ENCODE measurements at places on chromosomes 1 and 21. TPM values are rescaled to one million over a fixed set of nuclear protein-coding genes. Genes with fewer than 3 reads are reported as not detected.

GRCh38 chr1:197808880-197809279 lies 33.6 kb upstream of the DENND1B start:
- DNase-seq = no peak

DNA sequence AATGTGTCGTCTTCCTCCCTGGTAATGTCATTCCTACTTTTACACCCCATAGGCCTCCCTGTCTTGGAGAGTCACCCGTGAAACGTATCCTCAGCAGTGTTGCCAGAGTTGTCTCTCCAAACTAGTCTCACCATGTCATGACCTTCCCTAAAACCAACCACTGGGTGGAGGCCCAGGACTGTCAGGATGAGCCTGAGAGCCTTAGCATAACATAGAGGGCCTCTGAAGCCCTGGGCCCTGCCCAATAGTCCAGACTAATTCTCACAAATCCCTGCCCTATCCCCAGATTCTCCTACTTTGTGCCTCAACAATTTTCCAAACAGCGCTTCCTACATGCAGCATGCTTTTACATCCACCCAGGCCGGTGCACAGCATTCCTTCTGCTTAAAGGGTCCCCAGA lies 29.3 kb upstream of the HSD3B1 start:
- no peak for DNase-seq

GRCh38 chr1:234554698-234555311 lies 55.2 kb downstream of the IRF2BP2 start:
- no peak for DNase-seq

DNA sequence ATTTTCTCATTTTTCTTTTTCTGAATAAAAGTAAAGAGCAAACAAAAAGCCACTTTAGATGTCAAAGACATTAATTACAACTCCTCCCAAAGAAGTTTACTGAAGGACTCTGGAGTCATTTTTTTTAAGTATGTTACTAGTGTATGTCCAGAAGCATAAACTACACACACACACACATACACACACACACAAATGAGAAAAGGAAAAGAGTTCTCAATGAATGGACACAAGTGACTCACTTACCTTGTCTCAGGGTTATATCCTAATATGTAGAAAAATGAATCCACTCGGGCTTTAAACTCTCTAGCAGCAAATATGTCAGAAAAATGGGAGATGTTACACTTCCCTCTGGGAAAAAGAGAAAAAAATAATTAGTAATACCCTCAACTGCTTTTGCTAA lies 223.1 kb downstream of the SLC45A1 start:
- DNase-seq = no peak

DNA sequence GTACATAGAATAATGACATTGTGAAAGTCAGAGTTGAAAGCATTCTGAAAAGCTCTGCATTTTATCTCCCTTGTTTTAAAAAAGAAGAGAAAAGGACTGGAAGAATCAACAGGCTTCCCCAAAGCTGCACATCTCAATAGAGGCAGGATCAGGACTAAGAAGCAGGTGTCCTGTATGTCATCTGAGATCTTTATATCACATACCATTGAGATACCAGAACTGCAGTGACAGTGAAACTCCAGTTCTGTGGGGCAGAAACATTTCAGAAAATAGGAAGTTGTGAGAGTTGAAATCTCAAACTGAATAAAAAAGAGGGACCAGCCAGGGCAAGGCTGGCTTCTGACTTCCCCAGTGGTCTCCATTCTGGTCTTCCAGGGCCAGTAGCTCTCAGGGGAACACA lies 33.0 kb upstream of the SH2D1B start:
- DNase-seq = no peak

GRCh38 chr21:44318489-44319285 lies 18.8 kb downstream of the PFKL start:
- DNase-seq = no peak

The PODN gene
- 15.3 TPM for total RNA-seq

The KCND3 gene
- total RNA-seq = 1.2 TPM

The SYTL1 gene
- not detected for total RNA-seq

The IFI44L gene
- 1.1 TPM for total RNA-seq
